ENCODE measurements at places on chromosomes 6 and 20.

- no peak for DNase-seq
Measured at GRCh38 chr6:36976007-36976264, 10.1 kb downstream of the MTCH1 start.

DNA sequence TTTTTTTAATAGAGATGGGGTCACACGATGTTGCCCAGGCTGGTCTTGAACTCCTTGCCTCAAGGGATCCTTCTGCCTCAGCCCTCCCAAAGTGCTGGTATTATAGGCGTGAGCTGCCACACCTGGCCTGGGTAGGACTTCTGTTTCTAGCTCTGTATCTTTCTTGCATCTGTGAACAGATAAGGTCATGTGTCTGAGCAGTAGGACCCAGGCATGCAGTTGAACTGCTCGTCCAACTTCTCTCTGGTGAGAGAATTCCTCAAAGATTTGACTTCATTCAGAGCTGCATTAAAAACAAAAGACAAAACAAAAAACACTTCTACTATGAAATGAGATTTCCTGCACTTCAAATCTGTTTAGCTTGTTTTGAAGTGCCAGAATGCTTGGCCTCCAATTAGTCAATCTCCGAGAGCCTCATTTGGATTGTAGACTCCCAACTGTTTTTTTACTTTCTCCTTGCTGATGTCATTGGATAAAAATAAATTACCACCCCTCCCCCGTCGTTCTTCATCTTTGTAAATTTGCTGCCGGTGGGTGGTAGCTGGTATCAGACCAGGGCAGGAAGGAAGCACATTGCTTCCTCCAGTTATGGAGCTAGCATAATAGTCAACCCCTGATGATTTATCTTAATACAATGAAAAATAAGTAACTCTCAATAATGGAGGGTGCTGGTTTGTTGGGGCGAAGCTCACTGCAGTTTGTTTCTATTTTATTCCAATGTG, 17.6 kb downstream of the CD109 start:
- no peak for DNase-seq

DNA sequence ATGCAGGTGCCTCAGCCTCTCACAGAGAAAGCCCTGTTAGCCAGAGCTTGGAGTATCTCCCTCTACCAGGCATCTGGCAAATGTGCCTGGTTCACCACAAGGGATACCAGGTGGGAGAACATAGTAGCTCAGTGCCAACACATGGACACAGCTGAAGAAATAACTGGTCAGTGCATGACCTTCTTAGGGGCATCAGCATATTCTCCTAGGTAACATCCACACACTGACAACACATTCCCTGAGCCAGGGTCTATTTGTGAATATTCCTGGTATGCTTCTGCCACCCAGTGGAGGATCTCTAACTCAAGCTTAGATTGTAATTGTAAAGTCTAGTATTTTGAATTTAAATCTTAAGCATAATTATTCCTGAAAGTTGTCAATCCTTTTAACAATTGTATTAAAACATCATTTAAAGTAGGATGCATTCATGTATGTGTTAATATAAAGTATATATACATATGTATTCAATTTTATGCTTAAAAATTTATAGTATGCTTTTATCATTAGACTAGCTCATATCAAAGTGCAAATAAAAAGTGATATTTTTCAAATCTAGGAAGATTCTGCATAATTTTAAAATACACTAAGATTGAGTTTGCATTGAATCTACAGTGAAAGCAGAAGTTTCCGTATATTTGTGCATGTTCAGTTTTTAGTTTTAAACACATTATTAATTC, 45.3 kb upstream of the COL21A1 start:
- DNase-seq = no peak

DNA sequence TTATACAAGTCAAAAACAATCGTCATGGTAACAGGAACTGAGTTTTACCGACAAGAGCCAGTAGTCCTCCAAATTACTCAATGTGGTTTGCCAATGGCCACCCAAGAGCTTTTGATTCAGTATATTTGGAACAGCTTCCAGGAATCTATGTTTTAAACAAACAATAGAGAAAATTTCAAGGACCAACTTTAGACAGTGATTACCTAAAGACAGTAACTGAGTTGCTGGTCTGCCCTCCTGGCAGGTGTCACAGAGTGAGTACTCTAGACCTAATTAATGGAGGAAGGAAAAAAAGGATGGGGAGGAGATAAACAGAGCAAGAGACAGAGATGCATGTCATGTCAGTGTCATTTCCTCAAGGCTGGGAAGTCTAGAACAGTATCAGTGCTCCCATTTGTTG, 361.3 kb upstream of the BTBD3 start:
- no peak for DNase-seq

GRCh38 chr6:167501831-167502385, 177.0 kb downstream of the TTLL2 start:
- DNase-seq = no peak

DNA sequence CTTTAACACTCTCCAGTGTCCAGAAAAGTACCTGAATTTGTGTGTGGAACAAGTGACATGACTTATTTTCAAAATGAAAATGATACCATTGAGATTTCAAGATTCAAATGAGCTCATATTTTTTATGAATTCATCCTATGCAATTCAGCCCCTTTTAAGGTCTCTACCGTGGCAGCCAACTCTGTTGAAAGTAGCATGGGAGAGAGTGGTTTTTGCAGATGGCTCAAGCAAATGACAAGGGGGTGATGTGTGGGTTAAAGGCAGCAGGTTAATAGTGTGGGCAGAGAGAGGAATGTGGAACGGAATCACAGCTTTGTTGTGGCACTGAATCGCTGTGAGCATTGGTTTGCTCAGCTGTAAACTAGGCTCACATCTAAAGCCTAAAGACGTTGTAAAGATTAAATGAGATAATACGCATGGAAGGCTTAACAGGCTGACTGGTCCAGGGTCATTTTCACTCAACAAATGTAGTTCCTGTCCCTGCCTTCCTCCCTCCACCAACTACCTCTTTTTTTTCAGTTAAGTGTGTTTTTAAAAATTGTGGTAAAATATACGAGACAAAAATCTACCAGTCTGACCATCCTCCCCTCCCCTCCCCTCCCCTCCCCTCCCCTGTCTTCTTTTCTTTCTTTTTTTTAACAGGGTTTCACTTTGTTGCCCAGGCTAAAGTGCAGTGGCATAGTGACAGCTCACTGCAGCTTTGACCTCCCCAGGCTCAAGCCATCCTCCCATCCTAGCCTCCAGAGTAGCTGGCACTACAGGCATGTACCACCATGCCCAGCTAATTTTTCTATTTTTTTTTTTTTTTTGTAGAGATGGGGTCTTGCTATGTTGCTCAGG, 114.7 kb upstream of the ZNF217 start:
- DNase-seq = peak; percentile 56
